Left colon (tissue), 2 donors: ENCODE measurements at places on chromosomes 13 and 19. TPM values are rescaled to one million over a fixed set of nuclear protein-coding genes. Genes with fewer than 3 reads are reported as not detected.

The RXFP2 gene
- total RNA-seq, result not detected

The DCLK1 gene
- total RNA-seq, result 2.7 TPM

DNA sequence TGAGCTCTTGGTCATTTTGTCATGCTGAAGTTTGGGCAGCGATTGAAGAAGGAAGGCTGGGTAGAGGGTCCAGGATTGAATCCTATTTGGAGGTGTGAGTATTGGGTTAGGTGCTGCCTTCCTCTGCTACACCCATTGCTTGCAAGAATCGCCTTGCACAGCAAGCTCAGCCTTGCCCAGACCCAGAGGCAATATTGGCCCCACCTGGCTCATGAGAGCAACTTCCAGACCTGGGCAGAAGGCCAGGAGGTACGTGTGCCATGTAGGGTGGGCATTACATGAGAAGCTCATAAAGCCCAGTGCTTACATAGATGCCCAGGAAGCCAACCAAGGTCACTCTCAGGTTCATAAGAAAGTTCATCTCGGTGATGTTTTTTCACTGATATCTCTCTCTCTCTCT, 718.0 kb downstream of the EFNB2 start:
- no peak for DNase-seq

DNA sequence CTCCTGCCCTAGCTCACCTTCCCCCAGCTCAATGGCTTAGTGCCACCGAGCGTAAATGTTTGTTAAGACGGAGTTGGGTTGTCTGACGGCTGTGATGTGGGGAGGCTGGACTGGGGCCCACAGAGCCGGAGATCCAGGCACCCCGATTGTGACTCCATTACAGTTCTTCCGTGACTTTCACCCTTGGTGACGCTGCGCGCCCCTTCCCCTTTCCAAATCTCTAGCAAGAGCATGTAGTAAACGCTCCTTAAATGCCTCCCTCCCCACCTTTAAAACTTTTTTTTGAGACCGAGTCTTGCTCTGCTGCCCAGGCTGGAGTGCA, 829 bp downstream of the REEP6 start:
- no peak for DNase-seq

DNA sequence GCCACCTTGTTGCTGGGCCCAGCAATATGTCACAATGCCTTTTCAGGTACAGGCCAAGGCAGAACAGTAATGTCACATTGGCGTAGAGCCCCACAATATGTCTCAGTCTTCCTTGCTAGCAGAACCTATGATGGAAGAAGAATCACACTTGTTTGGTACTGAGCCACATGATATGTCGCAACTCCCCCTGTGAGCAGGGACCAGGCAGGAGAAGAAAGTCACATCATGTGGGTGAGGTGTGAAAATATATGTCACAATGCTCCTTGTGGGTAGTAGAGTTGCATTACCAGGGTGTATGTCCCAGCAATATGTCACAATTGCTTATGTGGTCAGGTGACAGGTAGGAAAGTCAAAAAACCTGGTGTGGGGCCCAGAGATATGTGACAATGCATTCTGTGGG, 7.1 kb upstream of the ZNF91 start:
- no peak for DNase-seq
